ENCODE measurements at places on chromosomes 11 and 22.

GRCh38 chr11:127649071-127649470 is 648.5 kb upstream of the KIRREL3 start:
- no peak for DNase-seq

DNA sequence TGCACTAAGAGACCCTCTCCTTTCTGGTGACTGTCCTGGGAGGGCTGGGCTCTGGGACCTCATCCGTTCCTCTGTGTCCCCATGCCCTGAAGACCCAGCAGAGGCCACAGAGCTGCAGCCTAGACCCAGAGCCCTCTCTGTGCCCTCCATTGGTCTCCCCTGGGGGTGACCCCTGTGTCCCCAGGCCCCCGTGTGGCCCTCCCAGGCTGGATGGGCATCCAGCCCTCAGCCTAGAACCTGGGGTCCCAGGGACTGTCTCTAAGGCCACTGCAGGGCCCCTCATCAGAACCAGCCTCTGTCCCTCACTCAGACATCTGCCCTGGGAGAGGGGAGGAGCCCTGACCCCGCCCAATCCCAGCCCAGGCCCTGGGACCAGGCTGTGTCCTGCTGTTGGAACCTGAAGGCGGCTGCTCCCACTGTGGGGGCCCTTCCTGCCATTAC is 5.7 kb downstream of the IGLL1 start:
- no peak for DNase-seq

GRCh38 chr11:35662061-35662648 is 420 bp upstream of the TRIM44 start:
- no peak for DNase-seq

DNA sequence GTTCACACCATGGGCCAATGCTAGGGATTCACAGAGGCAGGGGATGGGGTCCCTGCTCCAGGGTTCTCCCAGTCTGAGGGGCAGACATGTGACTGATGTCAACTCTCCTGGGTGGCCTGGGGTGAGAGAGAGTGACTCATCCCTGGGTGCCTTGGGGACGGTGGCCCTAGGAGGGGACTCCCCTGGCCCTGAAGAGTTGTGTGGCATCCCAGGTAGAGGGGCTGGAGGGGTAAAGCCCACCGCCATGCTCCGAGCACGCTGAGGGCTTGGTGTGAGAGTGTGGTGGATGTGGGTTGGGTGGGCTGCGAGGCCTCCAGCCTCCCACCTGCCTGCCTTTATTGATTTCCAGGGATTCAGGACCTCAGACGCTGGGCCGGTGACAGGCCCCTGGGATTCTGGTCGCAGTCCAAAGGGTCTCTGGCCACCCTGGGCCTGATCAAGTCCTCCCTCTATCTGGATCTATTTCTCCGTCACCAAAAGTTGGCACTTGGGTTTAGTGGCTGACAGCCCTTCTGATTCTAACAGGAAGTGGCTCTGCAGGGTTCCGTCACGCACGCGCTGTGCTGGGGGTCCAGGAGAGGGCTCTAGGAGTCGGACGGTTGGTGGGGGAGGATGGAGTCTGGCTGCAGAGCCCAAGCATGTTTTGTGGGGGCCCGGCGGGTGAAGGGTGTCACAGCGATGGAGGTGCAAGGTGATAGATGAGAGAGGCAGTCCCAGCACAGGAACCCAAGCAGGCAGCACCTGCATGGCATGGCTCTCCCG is 27.3 kb upstream of the WNT7B start:
- DNase-seq, result no peak

DNA sequence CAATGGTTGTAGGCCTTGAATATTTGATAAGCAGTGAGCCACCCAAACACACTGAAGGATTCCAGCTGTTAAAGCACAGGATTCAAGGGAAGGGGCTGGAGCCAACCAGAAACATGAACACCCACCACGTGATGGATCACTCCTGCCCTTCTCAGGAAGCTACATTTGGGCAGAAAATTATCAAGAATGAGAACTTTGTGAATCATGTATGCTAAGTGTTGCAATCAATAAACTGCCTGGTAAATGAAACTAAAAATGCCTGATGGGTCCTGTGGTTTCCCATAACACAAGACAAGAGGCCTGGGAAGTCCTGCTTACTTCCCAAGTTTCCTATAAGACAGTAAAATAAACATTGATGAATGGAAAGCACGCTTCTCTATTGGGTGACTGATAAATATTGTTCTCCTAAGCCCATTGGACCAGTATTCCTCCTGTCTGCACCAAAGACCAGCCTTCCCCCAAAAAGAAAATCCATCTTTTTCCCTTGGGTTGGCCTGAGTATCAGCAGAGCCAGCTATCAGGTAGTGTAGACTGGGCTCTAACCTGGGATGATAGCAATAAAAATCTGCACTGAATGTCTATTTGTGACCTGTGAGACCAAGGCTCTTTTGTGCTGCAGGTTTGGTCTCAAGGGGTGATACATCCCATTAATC is 98.4 kb downstream of the CCDC83 start:
- DNase-seq, result no peak

- DNase-seq, result no peak
Observed at GRCh38 chr11:128468111-128468510, 119.2 kb downstream of the ETS1 start.

- DNase-seq, result no peak
Observed at GRCh38 chr11:34300026-34300925, 57.5 kb downstream of the ABTB2 start.

DNA sequence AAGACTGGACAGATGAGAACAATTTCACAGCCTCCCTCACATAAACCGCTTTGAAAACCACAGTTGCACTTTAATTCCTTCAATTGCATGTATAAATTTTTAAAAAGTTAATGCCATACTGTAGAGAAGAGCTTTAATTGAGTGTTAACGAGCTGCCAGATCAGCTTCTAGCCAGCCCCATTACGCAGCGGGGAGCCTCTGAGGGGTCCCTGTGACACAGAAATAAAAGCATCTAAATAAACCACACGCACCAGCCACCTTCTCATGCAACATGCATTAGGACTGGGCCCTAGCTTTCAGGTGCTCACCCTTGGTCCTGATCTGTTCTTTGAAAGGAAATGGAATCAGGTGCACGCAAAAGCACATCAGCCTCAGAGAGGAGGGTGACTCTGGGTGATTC is 111.7 kb downstream of the SPATA19 start:
- no peak for DNase-seq

DNA sequence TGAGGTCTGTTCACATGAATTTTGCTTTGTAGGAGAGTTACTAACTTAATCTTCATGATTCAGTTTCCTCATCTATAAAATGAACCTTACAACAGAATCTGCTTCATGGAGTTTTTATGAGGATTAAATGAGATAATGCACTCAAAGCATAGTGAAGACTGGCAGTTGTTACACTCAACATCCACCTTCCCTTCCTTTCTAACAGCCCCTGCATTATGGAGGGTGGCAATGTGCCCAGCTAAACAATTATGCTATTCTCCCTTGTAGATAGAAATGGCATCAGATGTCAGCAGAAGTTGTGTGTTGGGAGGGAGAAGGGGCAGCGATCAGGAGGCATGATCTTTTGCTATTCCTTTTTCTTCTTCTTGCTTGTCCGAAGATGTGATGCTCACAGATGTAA is 6.5 kb downstream of the POU2AF1 start:
- DNase-seq, result no peak

- DNase-seq, result no peak
Observed at GRCh38 chr11:104663190-104664140, 234.8 kb downstream of the CASP12 start.

GRCh38 chr22:34379825-34380224 is 459.5 kb upstream of the LARGE1 start:
- no peak for DNase-seq

GRCh38 chr11:35658020-35658948 is 4.3 kb upstream of the TRIM44 start:
- DNase-seq, result no peak

DNA sequence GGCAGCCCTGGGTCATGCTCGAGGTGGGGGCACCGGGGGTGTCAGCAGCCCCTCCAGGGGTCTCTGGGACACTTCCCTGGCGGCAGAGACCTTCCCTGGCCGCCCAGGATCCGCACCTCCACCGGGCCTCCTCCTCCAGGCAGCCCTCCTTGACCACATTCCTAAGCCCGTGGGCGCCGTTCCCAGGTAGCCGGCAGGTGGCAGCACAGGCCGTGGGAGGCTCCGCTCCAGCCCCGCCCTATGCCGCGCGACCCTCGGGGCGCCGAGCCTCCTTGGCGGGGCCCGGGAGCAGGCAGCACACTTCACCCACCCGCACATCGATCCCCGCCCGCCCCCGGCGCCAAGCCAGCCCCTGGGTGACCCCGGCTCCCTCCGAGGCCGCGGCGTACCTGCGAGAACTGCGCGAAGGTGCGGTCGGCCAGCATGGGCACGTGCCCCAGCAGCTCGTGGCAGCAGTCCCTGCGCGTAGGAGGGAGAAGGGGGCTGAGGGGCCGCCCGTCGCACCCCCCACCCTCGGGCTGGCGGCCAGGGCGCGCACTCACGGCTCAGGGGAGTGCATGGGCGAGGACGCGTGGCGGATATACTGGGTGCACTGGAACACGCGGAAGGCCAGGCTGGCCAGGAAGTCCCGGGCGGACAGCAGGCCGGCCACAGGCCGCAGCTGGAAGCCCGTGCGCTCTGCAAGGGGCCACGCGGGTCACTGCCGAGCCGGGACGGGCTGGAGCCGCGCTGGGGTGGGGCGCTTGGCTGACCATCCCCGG is 5.3 kb upstream of the INS start:
- no peak for DNase-seq

GRCh38 chr11:91538065-91538464 is 686.6 kb upstream of the FAT3 start:
- no peak for DNase-seq

DNA sequence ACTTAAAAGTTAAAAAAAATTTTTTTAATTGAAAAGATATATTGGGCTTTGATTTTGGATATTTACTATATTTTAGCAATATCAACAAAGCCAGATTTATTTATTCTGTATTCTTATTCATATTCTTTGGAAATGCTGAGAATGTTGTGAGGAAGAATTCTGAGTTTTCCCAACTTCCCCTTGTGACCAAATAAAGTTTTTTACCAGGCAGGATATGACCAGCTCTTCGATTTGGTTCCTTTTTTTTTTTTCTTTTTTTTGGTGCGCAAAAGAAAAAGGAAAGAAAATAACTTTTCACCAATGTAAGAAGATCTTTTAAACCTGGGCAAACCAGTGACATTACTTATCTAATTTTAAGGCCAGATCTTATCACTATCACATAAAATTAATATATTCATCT is 12.9 kb downstream of the TCP11L1 start:
- DNase-seq, result no peak

DNA sequence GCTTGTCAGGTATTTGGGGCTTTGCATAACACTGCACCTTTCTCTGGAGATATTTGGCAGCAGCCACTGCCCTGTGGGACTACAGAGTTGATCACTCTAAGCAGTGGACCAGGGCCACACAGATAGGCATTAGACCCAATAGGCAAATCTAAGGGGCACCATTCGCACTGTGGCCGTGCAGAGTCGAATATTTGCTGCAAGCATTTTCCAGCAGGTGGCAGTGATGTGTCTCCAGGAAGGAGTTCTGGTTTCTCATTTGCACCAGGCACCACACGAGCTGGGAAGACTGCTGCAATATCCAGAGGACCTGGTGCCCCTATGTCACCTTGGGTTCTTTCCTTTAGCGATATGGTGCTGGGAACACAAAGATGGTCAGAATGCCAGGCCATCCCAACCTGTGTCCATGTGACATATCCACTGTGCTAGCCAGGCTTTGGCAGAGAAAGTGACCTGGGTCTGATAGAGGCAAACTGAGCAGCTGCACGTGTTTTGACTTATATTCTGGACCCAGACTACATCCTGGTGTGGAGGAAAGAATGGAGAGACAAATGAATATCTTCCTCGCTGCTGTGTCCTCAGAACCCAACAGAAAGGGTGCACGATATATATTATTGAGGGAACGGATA is 318.7 kb downstream of the BUD13 start:
- DNase-seq, result no peak

GRCh38 chr22:41445129-41446056 is 1.2 kb downstream of the TOB2 start:
- no peak for DNase-seq

- no peak for DNase-seq
Observed at GRCh38 chr11:19576903-19577302, 135.7 kb upstream of the NAV2 start.

GRCh38 chr11:121405646-121406045 is 46.5 kb upstream of the SORL1 start:
- DNase-seq, result no peak

- no peak for DNase-seq
Observed at GRCh38 chr11:76237914-76238313, 31.6 kb upstream of the WNT11 start.

DNA sequence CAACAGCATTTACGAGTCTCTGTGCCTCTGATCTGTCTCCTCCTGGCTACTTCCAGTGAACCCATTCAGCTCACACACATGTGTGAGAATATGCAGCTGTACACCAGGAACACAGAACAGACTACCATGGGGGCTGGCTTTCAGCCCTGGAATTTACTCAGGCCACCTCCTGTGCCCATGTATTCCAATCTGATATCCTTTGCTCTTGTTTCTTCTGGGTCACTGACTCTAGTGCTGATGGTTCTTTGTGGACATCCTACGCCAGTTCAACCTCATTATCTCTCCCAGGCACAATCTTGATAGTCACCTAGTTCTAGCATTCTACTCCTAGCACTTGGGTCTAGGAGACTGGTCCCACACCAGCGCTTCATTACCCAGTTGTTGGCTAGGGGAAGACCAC is 23.0 kb upstream of the ZC3H12C start:
- no peak for DNase-seq

GRCh38 chr11:35146074-35146521 is 7.1 kb downstream of the CD44 start:
- no peak for DNase-seq

GRCh38 chr11:63277345-63277943 is 34.0 kb upstream of the SLC22A25 start:
- DNase-seq, result no peak

DNA sequence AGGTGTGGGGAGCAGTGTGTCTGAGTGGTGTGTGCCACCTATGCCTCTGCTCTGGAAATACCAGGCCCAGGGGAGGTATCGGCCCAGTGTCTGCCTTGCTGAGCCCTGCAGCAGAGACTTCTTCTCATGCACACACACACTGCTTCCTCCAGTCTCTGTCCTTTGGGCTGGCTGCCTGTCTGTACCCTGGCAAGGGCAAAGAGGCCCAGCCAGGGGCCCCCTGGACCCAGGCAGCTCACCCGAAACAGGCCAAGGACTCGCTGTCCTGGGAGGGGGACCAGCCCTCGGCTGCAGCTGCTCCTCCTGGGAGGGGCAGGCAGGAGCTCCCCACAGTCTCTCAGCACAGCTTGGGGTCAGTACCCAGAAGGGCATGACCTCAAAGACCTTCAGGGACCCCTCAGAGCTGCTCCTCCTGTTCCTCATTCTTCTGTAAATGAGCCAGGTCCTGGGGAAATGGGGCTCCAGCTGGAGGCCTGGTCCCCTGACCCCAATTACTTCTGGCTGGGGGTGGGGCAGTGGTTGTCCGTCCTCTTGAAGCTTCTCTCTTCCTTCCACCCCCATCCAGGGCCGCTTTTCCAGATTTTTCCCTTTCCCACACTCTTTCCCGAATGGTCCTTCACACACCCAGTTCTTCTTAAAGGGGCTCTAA is 24.5 kb upstream of the ALX4 start:
- no peak for DNase-seq

GRCh38 chr22:12601870-12602779 is 2925.9 kb upstream of the OR11H1 start:
- DNase-seq, result no peak

Data from AG04449 (cell line).